Urinary bladder (tissue), 4 donors: ENCODE measurements at places on chromosomes 7 and 10. TPM values are rescaled to one million over a fixed set of nuclear protein-coding genes. Genes with fewer than 3 reads are reported as not detected.

CXCL12 gene
- 154 TPM for total RNA-seq

DNA sequence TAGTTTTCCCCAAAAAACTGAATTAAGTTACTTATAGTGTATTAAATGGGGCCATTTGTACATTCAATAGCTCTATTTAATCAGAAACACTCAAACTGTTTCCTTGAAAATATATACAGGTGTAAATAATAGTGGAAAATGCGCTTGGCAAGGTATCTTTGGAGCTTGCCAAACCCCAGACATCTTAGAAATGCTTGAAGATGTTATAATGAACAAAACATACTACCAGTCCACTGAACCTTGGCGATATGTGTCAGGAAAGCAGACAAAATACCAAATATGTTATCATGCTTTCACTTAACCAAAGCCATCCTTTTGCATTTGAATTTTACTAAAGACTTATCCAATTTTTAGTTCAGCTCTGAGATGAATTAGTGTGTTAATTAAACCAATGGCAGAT, 352.7 kb upstream of the SEMA3A start:
- DNase-seq, result no peak

C10orf90 gene
- 0.85 TPM for total RNA-seq

CREB5 gene
- 53.5 TPM for total RNA-seq
